ENCODE measurements at places on chromosomes 5 and 9.
A peak's percentile ranks its signal among the peaks of the same experiment; 100 is the strongest.

DNA sequence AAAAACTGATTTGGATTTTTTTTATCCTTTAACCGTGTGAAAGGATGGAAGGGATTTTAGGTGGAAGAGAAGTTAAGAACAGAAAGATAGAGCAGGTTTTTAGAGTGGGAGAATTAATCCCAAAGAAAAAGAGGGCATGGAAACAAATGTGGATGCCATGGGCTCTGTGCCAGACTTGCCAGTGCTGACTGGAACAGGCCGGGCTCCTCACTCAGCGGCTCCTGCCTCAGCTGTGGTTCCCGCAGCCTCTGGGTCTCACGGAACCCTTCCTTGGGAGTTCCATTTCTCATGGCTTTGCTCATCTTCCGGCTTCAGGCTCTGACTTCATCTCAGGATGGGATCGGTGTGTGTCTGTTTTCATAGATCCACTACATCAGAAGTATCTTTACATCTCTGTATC is 30.4 kb upstream of the SLC2A8 start:
- no peak for DNase-seq

GRCh38 chr5:168360521-168361285 is 69.3 kb downstream of the WWC1 start:
- DNase-seq, result no peak

GRCh38 chr5:140801494-140801841 is 611 bp downstream of the PCDHA3 start:
- no peak for DNase-seq

GRCh38 chr5:154440540-154440939 is 5.3 kb upstream of the SAP30L start:
- no peak for DNase-seq

DNA sequence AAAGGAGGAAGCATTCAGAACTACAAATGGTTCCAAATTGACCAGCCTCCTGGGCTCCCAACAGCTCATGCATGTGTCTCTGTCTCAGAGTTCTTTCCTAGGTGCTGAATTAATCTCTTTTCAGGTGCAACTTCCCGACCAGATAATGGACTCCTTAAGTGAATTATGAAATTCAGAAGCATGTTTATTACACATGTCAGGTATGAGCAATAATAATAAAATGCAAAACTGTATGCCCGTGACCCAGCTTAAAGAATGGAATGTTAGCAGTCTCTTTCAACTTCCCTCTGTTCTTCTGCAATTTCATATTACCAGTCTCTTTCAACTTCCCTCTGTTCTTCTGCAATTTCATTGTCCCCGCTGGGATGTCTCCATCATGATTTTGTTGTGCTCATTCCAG is 60.4 kb downstream of the FBXL7 start:
- DNase-seq, result no peak

- DNase-seq, result no peak
Measured at GRCh38 chr9:108225149-108225800, 630.5 kb downstream of the ACTL7B start.

DNA sequence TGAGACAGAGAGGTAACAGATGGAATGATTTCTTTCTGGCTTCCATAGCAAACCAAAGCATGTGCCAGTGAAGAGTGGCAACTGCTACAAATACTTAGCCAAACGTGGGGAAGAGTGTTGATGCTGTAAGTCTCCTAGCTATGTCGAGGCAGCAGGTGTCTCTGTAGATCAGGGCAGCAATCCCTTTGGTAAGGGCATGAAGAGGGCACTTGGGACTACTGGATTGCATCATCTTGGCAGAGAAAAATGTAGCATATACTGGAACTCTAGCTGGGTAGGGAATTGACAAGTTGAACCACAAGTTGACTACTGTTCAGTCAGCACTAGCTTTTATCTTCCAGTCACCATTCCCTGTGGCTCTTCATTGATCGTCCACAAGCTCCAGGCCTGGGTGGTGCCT is 75.8 kb downstream of the GHR start:
- no peak for DNase-seq

GRCh38 chr5:173954671-173955521 is 34.1 kb upstream of the C5orf47 start:
- DNase-seq, result no peak

- DNase-seq, result no peak
Measured at GRCh38 chr5:58370606-58371005, 89.3 kb downstream of the PLK2 start.

DNA sequence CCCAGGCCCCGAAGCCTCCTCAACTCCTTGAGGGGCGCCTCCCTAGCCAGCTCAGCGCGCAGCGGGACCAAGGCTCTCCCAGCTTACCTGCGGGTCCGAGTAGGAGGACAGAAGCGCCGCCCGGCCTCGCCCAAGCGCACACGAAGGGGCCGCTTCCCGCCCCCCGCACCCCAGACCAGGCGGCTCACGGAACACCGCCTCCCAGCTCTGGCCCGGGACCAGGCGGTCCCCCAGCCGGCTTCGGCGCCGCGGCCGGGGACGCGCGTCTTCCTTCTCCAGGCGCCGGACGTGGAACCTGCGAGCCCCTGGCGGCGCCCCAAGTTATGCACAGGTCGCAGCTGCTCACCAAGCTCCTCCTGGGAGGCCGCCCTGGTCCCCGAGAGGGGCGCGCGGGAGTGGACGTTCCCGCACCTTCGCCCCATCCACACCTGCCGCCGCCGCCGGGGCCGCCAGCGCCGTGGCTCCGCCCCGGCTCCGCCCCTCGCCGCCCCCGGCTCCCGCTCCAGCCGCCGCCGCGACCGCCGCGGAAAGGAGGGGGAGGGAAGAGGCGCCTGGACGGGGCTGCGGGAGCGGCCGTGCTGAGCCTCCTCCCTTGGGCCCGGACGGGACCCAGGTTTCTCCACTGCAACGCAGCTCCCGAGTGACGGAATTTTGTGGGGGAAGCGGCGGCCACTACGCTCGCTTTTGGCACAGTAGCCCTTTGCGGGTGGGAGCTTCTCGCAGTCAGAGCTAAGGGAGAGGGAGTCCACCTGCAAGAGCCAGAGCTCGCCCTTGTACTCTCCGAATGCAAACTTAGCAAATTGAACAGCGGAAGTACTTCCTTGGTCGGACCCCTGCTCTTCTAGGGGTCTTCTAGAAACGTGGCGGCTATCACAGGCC is 77.5 kb upstream of the IFNE start:
- peak; percentile 64 for DNase-seq

DNA sequence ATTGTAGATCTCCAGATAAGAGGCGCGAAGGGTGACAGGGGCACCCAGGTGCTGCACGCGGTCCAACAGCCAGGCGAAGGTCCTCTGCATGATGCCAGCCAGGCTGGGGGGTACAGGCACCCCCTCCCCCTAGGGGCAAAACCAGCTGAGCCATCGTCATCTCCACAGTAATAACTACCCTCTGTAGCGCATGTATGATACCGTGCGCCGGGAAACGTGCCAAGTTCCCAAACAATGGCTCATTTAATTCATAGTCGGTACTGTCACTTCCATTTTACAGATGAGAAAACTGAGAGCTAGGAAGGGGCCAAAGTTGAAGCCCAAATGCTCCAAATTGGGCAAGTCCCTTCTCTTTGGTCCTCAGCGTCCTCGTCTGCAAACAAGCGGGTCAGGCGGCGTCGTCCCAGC is 1.5 kb downstream of the KIF12 start:
- DNase-seq, result no peak

DNA sequence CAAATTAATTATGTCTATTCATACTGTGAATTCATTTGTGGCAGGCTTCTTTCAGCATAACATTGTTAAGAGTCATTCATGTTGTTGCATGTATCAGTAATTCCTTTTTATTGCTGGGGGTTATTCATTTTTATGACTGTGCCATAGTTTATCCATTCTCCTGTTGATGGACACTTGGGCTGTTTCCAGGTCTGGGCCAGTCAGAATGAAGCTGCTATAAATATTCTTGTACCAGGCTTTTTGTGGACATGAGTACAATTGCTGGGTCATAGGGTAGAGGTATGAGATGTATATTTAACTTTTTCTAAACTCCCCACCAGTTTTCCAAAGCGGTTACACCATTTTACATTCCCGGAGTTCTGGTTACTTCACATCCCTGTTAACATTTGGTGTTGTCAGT is 13.6 kb downstream of the PRPF4 start:
- DNase-seq, result no peak

- no peak for DNase-seq
Measured at GRCh38 chr5:82494942-82495341, 216.8 kb upstream of the RPS23 start.

- DNase-seq, result no peak
Measured at GRCh38 chr9:87792831-87793288, 66.9 kb downstream of the CTSL start.
